Bladder microvascular endothelial cell (primary cell): ENCODE measurements at places on chromosomes 3 and 15. TPM values are rescaled to one million over a fixed set of nuclear protein-coding genes. Genes with fewer than 3 reads are reported as not detected.

The TARS3 gene
- total RNA-seq, result 5.2 and 10.6 TPM in 2 replicates

The CSPG4 gene
- 1.1 and 4.7 TPM in 2 replicates for total RNA-seq

The IFT80 gene
- 11.3 and 20.0 TPM in 2 replicates for total RNA-seq

The CLEC3B gene
- 0.49 and 0.57 TPM in 2 replicates for total RNA-seq

The ZMYND10 gene
- 0.16 and 0.31 TPM in 2 replicates for total RNA-seq

The ABI3BP gene
- 1.5 and 17.4 TPM in 2 replicates for total RNA-seq

The CDCP1 gene
- 0.16 and 0.38 TPM in 2 replicates for total RNA-seq

The WNT7A gene
- not detected in 2 replicates for total RNA-seq
